ENCODE measurements at places on chromosomes 4 and X. TPM values are rescaled to one million over a fixed set of nuclear protein-coding genes. Genes with fewer than 3 reads are reported as not detected.

Gene CYTL1
- not detected for total RNA-seq

- no peaks in the 10 kb centered on the region for H3K4me1 ChIP-seq
- H3K27ac ChIP-seq = no peak overlapping the region
- DNase-seq = no peak
- H3K36me3 ChIP-seq = no peaks in the 10 kb centered on the region
- H3K4me3 ChIP-seq = no peak overlapping the region
- H3K27me3 ChIP-seq = no peaks in the 10 kb centered on the region
These were observed 42.2 kb downstream of the CRLF2 start for GRCh38 chrX:1170243-1170642.

DNA sequence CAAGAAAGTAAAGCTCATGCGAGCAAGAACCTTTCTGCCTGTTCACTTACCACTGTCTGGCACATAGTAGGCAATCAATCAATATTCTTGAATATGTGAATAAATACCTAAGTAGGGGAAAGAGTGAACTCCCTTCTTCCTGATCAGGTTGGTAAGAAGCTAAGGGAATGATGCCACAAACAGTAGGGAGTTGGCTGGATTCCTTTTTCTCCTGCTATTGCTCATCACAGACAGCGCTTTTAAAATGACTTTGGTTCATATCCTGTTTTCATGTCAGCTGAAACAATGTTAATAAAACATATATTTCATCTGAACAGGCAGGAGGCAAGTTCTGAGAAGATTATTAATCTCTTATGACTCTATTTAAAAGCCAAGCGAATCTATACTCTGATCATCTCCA, 99.2 kb downstream of the NSUN7 start:
- no peaks in the 10 kb centered on the region for H3K27me3 ChIP-seq
- no peak overlapping the region for H3K4me3 ChIP-seq
- H3K36me3 ChIP-seq = no peaks in the 10 kb centered on the region
- H3K27ac ChIP-seq = no peak overlapping the region
- H3K4me1 ChIP-seq = no peaks in the 10 kb centered on the region

GRCh38 chr4:8391071-8391470, 49.5 kb downstream of the ACOX3 start:
- H3K4me3 ChIP-seq = no peak overlapping the region
- H3K36me3 ChIP-seq = no peaks in the 10 kb centered on the region
- DNase-seq = no peak
- no peak overlapping the region for H3K27ac ChIP-seq

GRCh38 chr4:139955600-139955999, 198.4 kb downstream of the MAML3 start:
- no peaks in the 10 kb centered on the region for H3K4me1 ChIP-seq
- H3K27me3 ChIP-seq = no peaks in the 10 kb centered on the region
- no peak for DNase-seq
- no peak overlapping the region for H3K27ac ChIP-seq
- H3K4me3 ChIP-seq = no peak overlapping the region
- H3K36me3 ChIP-seq = no peaks in the 10 kb centered on the region
